Amniotic epithelial cell (primary cell): ENCODE measurements at places on chromosomes 1 and 21.

DNA sequence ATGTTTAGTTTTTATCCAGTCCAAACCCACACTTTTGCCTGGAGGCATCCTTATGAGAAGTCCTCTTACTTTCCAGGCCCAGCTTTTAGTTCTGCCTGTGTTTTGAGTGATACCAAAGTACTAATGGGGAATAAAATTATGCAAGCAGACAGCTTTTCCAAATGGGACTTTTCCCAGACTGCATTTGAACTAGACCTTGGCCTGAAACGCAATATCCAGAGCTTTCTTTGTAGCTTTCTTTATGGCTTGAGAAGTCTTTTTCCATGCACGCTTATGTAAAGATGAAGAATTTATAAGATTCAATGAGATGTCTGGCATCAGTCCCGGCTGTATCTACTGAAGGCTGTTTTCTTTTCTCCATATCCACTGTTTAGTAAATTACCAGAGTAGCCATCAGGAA, 236.6 kb upstream of the RAB4A start:
- DNase-seq: no peak

DNA sequence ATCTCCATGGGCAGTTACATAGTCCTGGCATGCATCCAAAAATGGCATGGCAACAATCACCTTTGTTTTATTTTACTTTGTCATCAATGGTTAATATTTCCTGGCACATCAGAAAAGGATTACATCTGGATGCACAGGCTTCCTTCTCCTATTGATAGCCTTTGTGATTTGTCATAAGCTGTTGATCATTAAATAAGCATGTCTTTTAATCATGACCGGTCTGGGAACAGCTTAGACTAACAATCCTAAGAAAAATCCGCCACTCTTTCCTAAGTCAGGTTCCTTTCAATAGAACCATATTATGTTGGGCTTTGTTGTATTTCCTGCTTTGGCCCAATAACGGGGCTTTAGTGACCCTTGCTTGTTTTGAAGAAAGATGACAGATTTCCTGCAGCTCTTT, 330.6 kb downstream of the DUSP10 start:
- DNase-seq: no peak

DNA sequence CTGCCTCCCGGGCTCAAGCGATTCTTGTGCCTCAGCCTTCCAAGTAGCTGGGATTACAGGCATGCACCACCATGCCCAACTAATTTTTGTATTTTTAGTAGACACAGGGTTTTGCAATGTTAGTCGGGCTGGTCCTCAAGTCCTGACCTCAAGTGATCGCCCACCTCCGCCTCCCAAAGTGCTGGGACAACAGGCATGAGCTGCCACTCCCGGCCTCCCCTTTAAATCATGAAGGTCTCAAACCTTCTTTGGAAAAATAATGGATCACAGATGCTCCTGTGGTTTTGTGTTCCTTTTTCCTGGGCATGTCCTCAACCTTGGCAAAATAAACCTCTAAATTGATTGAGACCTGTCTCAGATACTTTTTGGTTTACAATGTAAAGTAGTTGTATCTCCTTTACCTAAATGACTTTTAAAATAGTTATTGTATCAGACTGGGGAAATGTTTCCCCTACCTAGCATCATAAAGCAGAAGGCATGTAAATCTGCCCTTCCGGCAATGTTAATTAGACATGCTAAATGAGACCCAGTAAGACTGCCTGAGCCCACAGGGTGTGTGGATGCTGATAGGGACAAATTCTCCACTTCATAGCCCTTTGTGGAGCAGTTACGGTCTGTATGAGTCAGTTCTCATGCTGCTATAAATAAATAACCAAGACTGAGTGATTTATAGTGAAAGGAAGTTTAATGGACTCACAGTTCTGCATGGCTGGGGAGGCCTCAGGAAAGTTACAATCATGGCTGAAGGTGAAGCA, 27.8 kb downstream of the CBR1 start:
- peak; percentile 20 for DNase-seq

DNA sequence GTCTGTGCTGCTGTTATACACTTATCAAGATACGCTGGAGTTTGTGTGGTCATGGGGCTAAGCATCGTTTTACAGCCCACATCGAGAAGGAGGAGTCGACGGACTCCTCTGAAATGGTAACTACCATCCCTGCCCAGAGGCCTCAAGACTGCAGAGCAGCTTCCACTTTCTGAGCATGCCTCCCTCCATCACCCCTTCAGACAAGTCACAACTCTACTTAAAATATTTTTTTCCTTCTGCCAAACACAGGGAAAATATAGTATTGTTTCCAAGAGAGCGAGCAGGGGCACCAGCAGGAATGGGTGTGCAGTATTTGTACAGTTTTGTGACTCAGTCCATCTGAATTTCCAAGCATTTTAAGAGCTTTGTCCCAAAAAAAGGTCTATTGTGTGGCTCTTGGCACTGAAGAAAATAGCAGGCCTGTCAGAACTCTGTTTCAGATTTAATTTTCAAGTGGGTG, 14.1 kb downstream of the EVA1C start:
- no peak for DNase-seq

GRCh38 chr1:186864296-186864695, 35.5 kb downstream of the PLA2G4A start:
- DNase-seq: peak; percentile 30

GRCh38 chr1:228180271-228180958, 14.8 kb downstream of the IBA57 start:
- DNase-seq: no peak

DNA sequence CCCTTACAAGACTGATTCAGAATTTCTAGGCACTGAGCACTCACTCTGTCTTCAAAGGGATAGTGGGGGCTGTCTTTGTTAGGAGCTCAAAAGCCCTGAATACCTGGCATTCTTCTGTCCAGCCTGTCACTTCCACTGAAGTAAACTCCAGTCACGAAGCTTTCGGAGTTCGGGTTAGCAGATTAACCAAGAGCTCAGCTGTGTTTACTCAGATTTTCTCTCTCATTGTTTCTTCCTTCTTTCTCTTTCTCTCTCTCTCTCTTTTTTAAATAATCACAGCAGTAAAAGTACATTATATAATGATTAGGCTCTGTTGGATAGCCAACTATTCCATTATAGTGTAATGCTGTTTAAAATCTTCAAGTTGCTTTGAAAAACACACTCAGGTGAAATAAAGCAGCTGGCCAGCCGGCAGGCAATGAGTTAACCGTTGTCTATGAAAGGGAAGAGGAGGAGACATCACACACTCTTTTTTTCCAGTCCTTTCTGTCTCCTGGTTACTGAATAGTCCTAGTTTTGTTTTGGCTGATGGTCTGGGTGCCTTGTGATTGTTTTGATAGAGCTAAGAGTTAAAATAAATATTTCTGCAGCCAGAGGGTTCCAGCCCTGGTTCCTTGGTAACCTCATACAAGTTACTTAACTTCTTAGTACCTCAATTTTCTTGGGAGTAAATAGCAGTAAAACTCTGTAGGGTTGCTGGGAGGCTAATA, 89.8 kb downstream of the ADSS2 start:
- DNase-seq: peak; percentile 56

DNA sequence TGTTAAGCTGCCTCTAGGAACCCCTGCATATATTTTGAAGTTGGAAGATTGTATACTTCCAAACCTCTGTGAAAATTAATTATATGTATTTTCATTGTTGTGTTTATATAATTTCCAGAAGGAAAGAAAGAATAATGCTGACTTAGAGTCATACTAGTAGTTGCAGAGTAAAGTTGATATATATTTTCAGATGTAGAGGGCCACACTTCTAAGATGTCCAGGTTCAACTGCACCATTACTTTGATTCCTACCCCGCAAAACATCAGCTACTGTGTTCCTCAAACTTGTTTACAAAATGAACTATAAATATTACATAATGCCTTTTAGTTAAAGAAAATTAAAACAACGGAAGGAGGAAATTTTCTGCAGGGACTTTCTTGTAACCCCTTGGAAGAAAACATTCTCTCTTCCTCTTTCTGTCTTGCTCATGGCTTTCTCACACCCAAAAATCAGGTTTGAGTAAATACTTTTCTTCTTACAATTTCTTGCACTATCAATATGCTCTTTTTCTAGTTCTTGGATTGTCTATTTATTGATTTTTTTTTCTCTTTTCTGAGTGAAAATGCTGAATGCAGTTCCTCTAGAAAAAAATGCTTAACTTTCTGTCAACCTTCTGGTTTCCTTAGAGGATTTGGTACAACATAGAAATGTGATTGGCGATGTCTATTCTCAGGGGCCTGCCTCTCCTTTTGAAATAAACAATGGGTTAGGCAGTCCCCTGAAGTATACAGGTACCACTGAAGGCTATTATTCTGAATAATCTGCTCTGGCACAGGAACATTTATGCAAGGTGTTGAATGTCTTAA, 867.8 kb downstream of the TTLL7 start:
- DNase-seq: no peak

DNA sequence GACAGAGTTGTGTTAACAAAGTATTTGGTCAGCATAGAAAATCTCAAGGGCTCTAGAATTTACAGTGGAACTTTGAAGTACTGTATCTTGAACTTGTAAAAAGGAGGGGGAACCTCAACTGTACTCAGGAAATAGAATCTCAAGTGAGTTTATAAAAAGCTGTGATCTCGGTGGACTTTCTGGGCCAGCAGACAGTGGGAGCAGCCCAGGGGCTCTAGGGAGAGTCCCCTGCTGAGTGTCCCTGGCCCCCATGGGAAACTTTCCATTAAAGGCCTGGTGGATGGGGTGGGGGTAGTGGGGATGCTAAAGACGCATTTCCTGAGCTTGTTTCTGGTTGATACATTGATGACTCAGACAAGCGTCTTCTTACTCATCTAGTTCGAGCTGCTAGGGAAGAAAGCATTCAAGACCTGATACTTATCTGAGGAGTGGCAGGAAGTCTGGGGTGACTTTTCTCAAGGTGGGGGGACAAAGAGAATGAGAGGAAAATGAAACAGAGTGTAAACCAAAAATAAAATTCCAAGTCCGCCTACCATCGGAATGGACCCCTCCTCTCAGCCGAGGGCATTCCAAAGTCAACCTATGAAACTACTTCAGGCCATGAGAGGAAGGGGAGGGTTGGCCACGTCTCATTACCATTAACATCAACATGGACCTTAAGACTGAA, 65.5 kb downstream of the NID1 start:
- peak; percentile 80 for DNase-seq

- DNase-seq: peak; percentile 46
Observed at GRCh38 chr1:150420560-150421265, 56.8 kb downstream of the RPRD2 start.

DNA sequence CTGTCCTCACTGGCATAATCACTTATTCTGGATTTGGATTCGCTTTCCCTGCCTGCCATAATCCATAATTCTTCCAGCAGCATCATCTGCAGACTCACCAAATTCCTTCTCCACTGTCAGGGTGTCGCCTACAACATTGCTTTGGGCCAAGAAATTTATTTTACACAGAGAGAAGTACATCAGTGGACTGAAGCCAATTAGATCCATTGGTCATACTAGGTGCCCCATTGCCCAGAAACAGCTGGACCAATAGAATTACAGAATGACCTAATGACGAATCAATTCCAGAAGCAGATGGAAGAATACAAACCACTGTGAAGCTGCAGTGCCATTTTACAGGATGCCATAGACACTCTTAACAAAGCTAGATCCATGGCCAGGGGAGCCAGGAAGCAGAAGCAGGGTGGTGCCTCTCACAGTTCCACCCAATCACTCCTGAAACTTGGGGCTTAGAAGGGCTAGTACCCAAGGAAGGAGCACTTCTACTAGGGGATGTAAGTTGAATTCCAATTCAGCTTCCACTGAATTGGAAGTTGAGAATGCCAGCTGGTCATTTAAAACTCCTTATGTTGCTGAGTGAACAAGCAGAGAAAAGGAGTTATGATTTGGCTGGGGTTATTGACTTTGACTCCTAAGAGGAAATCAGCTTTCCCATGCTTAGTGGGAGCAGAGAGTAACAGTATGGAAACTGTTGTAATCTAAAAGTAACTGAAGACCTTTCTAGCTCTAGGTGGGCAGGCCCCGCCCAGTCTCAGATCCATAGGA, 44.0 kb downstream of the EDN2 start:
- no peak for DNase-seq

GRCh38 chr1:84143796-84144565, at the start of gene PRKACB:
Gene PRKACB, plus strand, starts transcription at chr1:84144271. Its CDS starts 91 bp downstream, at chr1:84144362.
- peak; percentile 45 for DNase-seq

GRCh38 chr1:95653618-95654017, 419.6 kb downstream of the RWDD3 start:
- no peak for DNase-seq

GRCh38 chr1:235783148-235783776, 83.4 kb downstream of the LYST start:
- peak; percentile 56 for DNase-seq

GRCh38 chr1:81760477-81761097, 40.1 kb upstream of the ADGRL2 start:
- DNase-seq: peak; percentile 33

- no peak for DNase-seq
Observed at GRCh38 chr1:20149601-20150325, 10.6 kb downstream of the PLA2G2F start.

DNA sequence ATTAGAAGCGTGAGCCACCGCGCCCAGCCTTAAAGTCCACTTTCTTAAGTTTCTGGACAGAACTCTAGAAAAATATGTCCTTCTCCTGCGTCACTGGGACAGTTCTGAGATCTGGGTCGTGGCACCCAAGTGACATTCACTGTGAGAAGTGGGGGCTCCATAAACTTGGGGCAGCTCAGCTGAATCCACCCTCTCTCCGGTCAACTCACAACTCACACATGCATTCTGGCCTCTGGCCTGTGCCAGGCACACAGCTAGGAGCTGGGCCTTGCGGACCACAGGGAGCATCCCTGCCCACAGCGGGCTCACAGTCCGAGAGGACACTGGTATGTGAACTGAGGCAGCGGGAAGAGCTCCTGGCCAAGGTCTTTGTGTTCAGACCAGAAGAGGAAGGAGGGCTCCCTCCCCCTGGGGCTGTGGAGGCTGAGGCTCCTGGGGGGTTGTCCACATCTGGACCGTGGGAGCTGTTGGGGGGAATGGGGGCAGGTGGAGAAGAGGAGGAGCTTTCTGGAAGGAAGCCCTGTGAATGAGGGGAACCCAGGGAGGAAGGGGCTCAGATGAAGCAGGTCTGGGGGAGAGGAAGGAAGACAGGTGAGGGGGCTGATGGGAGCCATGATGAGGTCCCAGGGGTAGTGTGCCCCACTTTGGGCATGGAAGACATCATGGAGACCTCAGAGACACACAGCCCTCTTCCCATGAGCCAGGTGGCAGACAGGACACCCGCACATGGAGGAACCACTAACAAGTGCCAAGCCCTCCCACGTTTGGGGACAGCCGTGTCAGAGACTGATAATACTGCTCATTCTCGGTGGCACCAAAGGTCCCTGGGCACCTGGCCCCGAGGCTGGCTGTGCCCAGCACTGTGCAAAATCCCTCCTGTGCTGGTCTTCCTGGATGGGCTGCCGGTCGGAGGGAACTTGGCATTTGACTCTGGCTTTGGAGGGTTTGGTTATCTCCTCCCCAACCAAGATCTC, 191.0 kb upstream of the VAMP3 start:
- DNase-seq: no peak

DNA sequence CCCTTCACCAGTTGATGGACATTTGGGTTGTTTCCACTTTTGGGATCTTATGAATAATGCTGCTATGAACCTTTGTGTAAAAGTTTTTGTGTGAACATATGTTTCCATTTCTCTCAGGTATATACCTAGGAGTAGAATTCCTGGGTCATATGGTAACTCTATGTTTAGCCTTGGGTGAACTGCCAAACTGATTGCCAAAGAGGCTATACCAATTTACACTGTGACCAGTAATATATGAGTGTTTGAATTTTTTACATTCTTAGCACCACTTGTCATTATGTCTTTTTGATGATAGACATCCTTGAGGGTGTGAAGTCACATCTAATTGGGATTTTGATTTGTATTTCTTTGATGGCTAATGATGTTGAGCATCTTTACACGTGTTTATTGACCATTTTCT, 290.1 kb downstream of the DUSP10 start:
- DNase-seq: no peak

GRCh38 chr1:55868026-55868425, 652.9 kb upstream of the USP24 start:
- DNase-seq: no peak

- DNase-seq: no peak
Observed at GRCh38 chr1:51620470-51620869, 3.6 kb downstream of the OSBPL9 start.
